ENCODE measurements at places on chromosomes 1 and 21.
A peak's percentile ranks its signal among the peaks of the same experiment; 100 is the strongest.

- DNase-seq: no peak
Observed at GRCh38 chr21:25625036-25625435, 14.0 kb upstream of the JAM2 start.

- no peak for DNase-seq
Observed at GRCh38 chr1:225446981-225447615, 19.3 kb upstream of the LBR start.

DNA sequence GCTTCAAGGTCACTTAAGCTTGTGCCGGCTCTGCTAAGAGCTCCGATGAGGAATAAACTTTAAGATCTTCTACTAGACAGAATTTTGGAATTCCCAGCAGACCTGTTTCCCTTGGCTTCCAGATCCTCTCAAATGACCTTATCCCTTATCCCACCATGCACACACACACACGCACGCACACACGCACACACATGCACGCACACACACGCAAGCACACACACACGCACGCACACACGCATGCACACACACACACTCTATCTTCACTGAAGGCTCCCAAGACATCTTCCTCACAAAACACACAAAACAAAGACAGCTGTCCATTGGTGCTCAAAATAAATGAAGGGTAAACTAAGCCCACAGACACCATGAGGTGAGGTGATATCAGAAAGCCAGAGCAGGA lies 659.9 kb downstream of the KIF26B start:
- no peak for DNase-seq

GRCh38 chr1:17606826-17607440 lies 67.4 kb downstream of the ARHGEF10L start:
- DNase-seq: peak; percentile 5

- no peak for DNase-seq
Observed at GRCh38 chr1:109225711-109226445, 12.2 kb downstream of the SARS1 start.

DNA sequence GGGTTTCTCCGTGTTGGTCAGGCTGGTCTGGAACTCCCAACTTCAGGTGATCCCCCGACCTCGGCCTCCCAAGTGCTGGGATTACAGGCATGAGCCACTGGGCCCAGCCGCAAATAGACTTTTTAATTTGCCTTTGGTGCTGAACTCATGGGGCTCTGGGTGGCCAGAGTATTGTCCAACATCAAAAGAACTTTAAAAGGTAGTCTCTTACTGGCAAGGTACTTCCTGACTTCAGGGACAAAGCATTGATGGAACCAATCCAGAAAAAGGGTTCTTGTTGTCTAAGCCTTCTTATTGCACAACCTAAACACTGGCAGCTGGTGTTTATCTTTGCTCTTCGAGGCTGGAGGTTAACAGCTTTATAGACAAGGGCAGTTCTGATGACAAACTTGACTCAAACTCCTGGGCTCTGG lies 3.8 kb upstream of the KTI12 start:
- no peak for DNase-seq

DNA sequence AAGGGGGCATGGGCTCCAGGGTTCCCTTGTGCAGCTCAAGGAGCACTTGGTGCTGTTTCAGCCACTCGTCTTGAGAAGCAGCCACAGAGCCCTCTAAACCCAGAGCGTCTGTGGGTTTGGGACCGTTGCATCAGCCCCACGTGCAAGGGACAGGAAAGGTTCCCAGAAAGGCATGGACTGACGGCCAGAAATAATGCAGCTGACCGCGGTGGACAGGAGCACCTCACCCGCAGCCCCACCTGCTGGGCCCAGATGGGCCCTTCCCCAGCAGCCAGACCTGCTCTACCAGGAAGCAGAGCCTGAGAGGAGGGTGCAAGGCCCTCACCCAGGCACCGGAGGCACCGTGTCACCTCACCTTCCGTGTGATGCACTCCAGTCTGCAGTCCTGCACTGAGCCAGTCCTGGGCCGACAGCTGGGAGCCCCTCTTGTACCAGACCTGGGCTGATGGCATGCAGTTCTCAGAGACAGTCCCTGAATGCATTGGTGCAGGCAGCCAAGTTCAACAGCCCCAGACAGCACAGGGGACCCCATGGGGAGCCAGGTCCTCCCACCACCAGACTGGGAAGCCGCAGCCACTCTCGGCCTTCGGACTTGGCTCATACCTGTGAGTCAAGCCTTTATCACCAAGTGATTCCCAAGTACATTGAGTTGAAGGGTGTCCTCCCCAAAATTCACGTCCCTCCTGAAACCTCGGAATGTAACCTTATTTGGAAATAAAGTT lies 4.8 kb upstream of the TFF3 start:
- DNase-seq: no peak

GRCh38 chr1:33903210-33903589 lies 39.3 kb downstream of the HMGB4 start:
- DNase-seq: no peak
